ENCODE measurements at places on chromosomes 2 and 18.
A peak's percentile ranks its signal among the peaks of the same experiment; 100 is the strongest.

GRCh38 chr2:154912215-154912614, 213.7 kb downstream of the KCNJ3 start:
- DNase-seq = no peak

- peak; percentile 84 for DNase-seq
Measured at GRCh38 chr2:172962824-172963223, 112.8 kb upstream of the MAP3K20 start.

DNA sequence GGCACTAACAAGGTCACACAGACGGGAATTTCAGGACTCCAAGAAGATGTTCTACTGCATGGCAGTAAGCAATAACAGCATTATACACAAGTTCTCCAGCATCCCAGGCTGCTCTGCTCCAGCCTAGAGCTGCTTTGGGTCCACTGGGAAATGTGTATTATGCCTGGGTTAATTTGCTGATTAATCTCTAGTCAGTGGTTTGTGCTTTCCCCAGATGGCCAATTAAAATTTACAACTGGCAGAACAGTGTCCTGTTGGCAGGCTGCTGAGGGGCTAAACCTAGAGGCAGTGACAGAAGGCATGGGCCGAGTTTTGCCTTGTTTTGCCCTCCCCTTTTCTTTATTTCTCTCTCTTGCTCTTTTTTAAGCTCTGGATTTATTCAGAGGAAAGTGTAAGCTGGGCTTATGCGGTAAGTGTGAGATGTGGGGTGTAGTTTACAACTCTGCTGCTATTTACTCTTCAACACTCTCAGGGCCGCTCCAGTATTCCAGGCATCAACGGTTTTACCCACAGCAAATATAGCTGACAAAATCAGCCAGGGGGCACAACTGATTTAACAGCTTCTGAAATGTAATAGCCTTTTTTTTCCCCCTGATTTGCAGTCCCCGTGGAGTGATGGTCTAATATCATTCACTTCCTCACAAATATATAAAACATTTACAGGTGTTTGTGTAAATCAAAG, 348.0 kb downstream of the GPD2 start:
- no peak for DNase-seq

DNA sequence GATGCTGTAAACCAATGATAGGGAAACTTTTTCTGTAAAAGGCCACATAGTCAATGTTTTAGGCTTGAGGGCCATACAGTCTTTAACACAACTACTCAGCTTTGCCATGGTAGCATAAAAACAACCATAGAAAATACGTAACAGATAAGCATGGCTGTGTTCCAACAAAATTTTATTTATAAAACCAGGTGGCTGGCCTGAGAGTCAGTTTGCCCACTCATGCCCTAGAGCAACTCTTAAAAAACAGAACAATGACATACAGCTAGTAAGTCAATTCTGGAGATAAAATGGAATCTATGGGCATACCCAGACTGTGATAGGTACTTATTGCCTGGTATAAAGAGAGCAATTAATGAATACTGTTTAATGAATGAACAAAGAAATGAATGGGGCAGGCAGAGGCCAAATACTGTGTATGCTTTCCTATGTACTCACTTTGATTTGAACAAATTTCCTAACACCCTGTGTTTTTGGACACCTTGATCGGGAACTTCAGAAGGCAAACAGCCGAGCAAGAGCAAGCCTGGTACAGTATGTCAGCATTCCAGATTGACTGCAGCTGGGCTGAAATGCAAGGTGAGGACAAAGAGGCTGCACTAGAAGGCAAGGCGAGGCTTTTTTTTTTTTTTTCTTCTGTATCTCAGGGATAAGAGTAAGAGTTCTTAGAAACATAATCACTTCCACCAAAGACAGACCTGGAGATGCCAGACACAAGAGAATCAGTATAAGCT, 315.3 kb downstream of the CLIP4 start:
- DNase-seq = no peak

DNA sequence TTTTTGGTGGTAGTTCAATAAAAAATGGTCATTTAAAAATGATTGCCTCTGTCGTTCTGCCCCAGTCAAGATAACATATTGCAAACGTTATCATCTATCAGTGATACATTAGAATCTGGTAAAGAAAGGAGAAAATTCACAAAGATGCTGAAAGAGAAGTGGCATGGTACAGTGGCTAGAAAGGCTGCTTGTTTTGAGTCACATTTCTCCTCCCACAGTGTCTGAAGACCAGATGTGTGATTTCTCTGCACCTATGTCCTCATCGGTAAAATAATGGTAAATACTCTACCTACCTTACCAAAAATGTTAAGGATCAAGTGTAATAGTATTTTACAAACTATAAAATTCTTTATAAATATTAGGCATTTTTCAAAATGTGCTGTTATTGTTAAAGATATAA, 76.1 kb upstream of the NOSTRIN start:
- no peak for DNase-seq

- no peak for DNase-seq
Measured at GRCh38 chr2:178419123-178419522, 31.9 kb downstream of the PRKRA start.

GRCh38 chr18:80086281-80086680, 22.8 kb upstream of the ADNP2 start:
- no peak for DNase-seq

- DNase-seq = peak; percentile 77
Measured at GRCh38 chr18:23826850-23827620, 137.8 kb downstream of the LAMA3 start.

GRCh38 chr2:125296742-125297141, 1271.7 kb downstream of the CNTNAP5 start:
- no peak for DNase-seq

DNA sequence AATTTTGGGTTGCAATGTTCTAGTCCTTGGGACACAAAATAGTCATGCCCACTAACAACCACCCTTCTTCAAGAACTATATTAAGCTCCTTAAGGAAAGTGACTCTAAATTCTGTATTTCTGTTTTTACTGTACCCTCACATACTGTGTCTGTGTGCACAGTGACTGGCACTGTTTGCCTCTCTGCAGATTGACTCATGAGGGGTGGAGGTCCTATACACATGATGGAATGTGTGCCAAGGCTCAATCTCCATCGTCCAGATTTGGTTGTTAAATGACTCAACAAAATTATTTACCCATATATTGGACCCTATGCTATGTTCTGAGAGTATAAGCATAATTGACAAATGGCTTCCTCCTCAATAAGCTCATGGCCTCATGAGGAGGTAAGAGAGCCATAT, 126.6 kb upstream of the CWC22 start:
- DNase-seq = no peak

GRCh38 chr2:4096978-4097766, 393.8 kb downstream of the DCDC2C start:
- DNase-seq = no peak

DNA sequence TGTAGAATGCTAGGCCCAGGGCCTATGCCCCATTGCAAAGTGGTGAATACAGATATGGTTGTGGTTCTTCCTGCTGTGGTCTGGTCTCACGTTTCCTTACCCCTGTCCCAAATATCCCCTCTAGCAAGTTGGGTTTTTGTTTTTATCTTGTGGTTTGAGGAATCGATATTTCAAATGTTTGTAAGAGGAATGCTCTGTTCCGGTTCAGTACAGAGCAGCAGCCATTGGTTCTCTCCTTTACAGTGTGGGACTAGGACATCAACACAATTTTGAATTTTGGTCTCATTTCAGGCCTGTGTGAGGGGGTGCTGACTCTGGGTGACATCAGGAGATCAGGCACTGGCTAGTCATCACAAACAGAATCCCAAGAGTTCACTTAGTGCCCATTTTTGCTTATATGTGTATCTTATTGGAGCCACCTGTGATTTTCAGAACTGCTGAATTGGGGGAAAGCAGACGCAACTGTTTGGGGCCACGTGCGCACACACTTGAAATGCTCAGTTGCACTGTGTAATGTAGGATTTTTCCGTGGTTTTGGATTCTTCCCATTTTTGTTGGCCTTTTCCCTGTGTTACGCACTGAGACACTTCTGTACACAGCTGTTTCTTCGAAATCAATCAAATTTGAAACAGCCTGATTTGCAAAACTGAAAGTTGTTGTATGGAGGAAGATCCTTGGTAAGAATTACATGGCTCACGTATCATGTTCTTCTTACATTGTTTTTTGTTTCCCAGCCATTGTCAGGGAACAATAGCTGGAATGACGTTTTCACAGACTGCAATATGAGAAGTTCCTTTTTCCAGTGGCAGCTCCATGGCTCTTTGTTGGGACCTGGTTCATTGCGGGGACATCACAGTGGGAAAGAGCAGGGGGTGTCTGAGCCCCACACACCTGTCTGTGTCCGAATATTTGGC, 8.6 kb downstream of the SH3BP4 start:
- DNase-seq = no peak

GRCh38 chr18:67342159-67342558, 174.4 kb downstream of the DSEL start:
- DNase-seq = no peak

GRCh38 chr2:200274116-200275075, 32.1 kb upstream of the SPATS2L start:
- peak; percentile 65 for DNase-seq

GRCh38 chr2:100641125-100641435, 78.3 kb downstream of the PDCL3 start:
- DNase-seq = no peak

DNA sequence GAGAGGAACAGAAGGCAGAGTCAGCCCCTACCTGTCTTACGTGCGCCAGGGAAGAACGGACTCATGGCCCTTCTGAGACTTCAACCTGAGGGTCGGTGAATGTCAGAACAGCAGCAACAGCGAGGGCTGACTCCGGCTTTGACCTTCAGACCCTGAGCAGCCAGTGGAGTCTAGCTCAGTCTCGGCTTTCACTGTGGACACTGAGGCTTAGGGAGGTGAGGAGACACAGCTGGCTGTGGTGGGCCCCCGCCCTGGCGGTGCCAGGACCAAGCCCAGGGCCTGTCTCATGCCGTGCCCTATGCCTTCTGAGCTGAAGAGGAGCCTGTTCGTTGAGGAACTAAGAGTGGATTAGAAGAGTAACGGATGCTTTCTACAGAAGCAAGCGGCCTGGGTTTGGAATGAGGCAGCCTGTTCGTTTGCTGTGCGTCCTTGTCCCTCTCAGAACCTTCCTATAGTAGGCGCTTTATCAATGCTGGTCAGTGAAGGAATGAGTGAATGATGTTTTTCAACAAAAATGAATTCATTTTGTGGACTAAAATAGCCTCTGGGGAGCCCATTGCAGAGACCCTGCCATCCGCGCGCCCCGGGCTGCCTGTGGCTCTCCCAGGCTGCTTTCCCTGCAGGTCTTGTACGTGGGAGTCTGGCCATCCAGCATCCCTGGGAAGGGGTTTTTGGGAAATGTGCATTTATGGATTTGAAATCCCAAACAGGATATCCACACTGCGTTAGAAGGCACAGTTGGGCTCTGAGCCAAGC, 38.9 kb downstream of the ASB1 start:
- DNase-seq = no peak

DNA sequence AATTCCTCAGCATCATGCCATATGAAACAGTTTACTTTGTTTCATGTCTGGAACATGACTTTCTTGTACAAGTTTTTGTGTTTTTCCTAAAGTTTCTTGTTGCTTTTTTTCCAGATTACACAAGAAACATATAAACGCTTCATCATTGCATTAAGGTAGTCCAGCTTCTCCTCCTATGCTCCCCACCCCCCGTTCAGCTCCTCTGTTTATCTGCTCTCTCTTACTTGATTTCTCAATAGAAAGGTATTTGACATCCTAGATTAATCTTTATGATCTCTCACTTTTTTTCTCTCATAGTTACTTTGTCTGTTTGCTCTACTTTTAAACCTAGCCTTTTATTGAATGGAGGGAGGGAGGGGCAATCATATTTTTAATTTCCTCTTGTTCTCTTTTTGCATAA, 25.4 kb downstream of the SLC40A1 start:
- no peak for DNase-seq

DNA sequence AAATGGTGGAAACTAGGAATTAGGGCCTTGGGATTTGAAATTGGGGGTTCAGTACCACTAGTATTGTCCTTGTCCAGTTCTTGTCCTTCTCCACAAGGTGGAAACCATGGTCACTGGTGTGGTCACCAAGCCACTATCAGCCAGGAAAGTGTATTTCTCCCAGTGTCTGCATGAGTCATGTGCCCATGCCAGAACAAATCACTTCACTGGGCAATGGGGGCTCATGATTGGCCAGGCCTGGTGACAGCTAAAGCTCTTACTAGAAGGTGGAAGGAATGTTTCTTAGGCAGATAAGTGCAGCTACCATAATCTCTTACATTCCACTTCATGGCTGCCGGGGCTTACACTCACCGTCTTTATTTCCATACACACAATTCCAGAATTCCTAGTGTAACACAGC, 124.8 kb upstream of the TACR1 start:
- DNase-seq = no peak

DNA sequence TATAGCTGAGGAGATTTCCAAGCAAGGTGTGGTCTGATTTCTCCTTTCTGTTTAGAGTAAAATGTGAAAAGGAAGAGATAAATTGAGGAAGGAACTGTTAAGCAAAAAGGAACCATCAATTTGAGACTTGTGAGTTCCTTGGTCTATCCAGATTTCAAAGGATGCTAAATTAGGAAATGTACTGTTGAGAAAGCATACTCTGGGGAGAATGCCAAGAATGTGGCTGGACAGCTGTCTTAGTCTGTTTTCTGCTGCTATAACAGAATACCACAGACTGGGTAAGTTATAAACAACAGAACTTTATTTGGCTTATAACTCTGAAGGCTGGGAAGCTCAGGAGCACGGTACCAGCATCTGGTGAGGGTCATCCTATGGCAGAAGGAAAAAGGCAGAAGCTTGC, 1097.2 kb downstream of the TDRD15 start:
- DNase-seq = no peak

DNA sequence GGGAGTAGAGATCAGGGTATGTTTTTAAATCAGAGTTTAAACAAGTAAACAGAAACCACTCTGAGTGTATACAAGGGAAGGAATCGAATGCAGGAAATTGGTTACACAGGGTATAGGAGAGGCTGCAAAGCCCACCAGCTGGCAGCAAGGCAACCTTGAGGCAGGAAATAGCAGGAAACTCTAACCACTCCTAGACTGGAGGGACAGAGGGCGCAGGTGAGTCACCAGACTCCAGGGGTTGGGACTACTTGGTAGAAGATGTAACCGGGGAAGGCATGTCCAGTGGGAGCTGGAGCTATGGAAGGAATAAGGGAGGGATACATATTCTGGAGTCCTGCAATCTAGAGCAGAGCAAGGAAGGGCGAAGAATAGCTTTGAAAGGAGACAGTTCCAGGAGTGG, 152.3 kb downstream of the MEIS1 start:
- peak; percentile 38 for DNase-seq

- DNase-seq = peak; percentile 81
Measured at GRCh38 chr18:48545757-48546321, 7.0 kb downstream of the CTIF start.

DNA sequence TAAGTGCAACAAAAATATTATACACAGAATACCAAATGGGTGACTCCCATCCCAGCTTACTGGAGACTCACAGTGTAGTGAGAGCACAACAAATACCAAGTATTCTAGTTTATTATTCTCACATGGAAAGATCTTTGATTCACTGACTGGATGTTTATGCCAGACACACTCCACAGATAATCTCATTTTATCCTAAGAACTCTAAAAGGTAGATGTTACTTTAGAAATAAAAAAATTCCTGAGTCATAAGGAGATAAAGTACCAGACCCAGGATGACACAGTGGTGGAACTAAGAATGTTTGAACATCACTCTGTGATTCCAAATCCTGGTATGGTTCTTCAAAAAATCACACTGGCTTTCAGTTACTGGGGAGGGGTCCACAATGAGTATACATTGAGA, 136.2 kb downstream of the CDH2 start:
- DNase-seq = no peak

GRCh38 chr2:154537843-154538450, 160.5 kb upstream of the KCNJ3 start:
- DNase-seq = no peak

Data from foreskin fibroblast (primary cell).